Hair follicular keratinocyte (primary cell): ENCODE measurements at places on chromosomes 1 and 21. TPM values are rescaled to one million over a fixed set of nuclear protein-coding genes. Genes with fewer than 3 reads are reported as not detected.

Gene CCDC30
- total RNA-seq, result 0.04 and 0.16 TPM in 2 replicates

Gene AVPR1B
- total RNA-seq, result not detected in 2 replicates

Gene UBR4
- total RNA-seq, result 43.1 and 59.3 TPM in 2 replicates

Gene DCAF6
- total RNA-seq, result 36.2 and 41.4 TPM in 2 replicates

Gene TMEM52
- total RNA-seq, result 0.65 and 0.70 TPM in 2 replicates

Gene HHIPL2
- total RNA-seq, result 0.08 TPM in 1 of 2 replicates, not detected in the other

Gene ECM1
- total RNA-seq, result 9.1 and 27.9 TPM in 2 replicates

Gene ACTL8
- not detected in 2 replicates for total RNA-seq

Gene CFHR2
- not detected in 2 replicates for total RNA-seq

Gene TGFB2
- 5.5 and 7.9 TPM in 2 replicates for total RNA-seq

Gene S100A7
- 5.2 and 13.3 TPM in 2 replicates for total RNA-seq

Gene PAFAH2
- total RNA-seq, result 7.8 and 10.5 TPM in 2 replicates

Gene RGS13
- total RNA-seq, result not detected in 2 replicates

Gene CHD5
- total RNA-seq, result 0.08 TPM in 1 of 2 replicates, not detected in the other

Gene RAD54L
- total RNA-seq, result 3.1 and 7.3 TPM in 2 replicates

Gene FMOD
- total RNA-seq, result 0.42 and 2.0 TPM in 2 replicates

Gene ZNF691
- 6.0 and 6.2 TPM in 2 replicates for total RNA-seq

Gene KCNAB2
- 1.6 and 11.3 TPM in 2 replicates for total RNA-seq

Gene LRRC53
- total RNA-seq, result not detected in 2 replicates

Gene PRRX1
- 0.08 and 2.1 TPM in 2 replicates for total RNA-seq

Gene TMEM51
- 18.3 and 18.4 TPM in 2 replicates for total RNA-seq

Gene DISC1
- 0.47 and 0.53 TPM in 2 replicates for total RNA-seq

Gene RAB7B
- total RNA-seq, result 28.8 and 48.5 TPM in 2 replicates

Gene SYPL2
- not detected in 2 replicates for total RNA-seq

Gene CD1B
- not detected in 2 replicates for total RNA-seq

Gene CD84
- total RNA-seq, result not detected in 2 replicates

Gene S100B
- not detected in 2 replicates for total RNA-seq

Gene C21orf91
- 5.8 and 7.9 TPM in 2 replicates for total RNA-seq

Gene IPP
- total RNA-seq, result 4.2 and 5.5 TPM in 2 replicates

Gene ENSA
- 142 and 176 TPM in 2 replicates for total RNA-seq

Gene PADI4
- total RNA-seq, result not detected in 2 replicates
